ENCODE measurements at places on chromosomes 5 and 9. TPM values are rescaled to one million over a fixed set of nuclear protein-coding genes. Genes with fewer than 3 reads are reported as not detected.

The LAMC3 gene
- total RNA-seq, result 4.0 TPM

The ADAMTS13 gene
- 3.4 TPM for total RNA-seq

The SH3GL2 gene
- total RNA-seq, result not detected

The LCN15 gene
- not detected for total RNA-seq

The ACSL6 gene
- total RNA-seq, result not detected

The FAM221B gene
- total RNA-seq, result not detected

The OTULIN gene
- 21.1 TPM for total RNA-seq

The FABP6 gene
- total RNA-seq, result not detected

The BSPRY gene
- not detected for total RNA-seq

The FBXW11 gene
- 41.0 TPM for total RNA-seq

The GABRA1 gene
- total RNA-seq, result not detected

The FLT4 gene
- total RNA-seq, result 2.8 TPM

The PCDHGB3 gene
- 3.2 TPM for total RNA-seq

The KIAA0825 gene
- 5.7 TPM for total RNA-seq

The ALDH1A1 gene
- 3.5 TPM for total RNA-seq

The SAXO1 gene
- 0.20 TPM for total RNA-seq

The MZB1 gene
- not detected for total RNA-seq

The ANXA2R gene
- 2.5 TPM for total RNA-seq

The SOHLH1 gene
- total RNA-seq, result not detected

The IER5L gene
- 71.9 TPM for total RNA-seq

The GABRB2 gene
- not detected for total RNA-seq

The DOK3 gene
- 2.1 TPM for total RNA-seq

The PPP2R2B gene
- total RNA-seq, result not detected

The IFNA13 gene
- not detected for total RNA-seq

The FBP1 gene
- total RNA-seq, result not detected

The OTP gene
- total RNA-seq, result not detected

The HRCT1 gene
- 2.4 TPM for total RNA-seq

The GEMIN5 gene
- 12.2 TPM for total RNA-seq

The CARD6 gene
- 23.3 TPM for total RNA-seq

The SYK gene
- total RNA-seq, result not detected

The INSL4 gene
- total RNA-seq, result not detected

The CCDC192 gene
- total RNA-seq, result not detected

The SH3RF2 gene
- total RNA-seq, result not detected

The POU5F2 gene
- total RNA-seq, result 0.34 TPM

The PCDHB16 gene
- total RNA-seq, result 1.0 TPM

The BTNL3 gene
- total RNA-seq, result not detected

The DPYSL3 gene
- 26.5 TPM for total RNA-seq

Data from cardiac ventricle fibroblast (primary cell).